Colonic mucosa (tissue), 4 donors: ENCODE measurements at places on chromosomes 2 and 18. TPM values are rescaled to one million over a fixed set of nuclear protein-coding genes. Genes with fewer than 3 reads are reported as not detected.
A peak's percentile ranks its signal among the peaks of the same experiment; 100 is the strongest.

Gene POTEI
- 0.10 TPM for total RNA-seq

GRCh38 chr18:38525039-38525438 lies 959.4 kb upstream of the CELF4 start:
- H3K4me1 ChIP-seq, result no peaks in the 10 kb centered on the region
- H3K27me3 ChIP-seq, result no peaks in the 10 kb centered on the region
- H3K4me3 ChIP-seq, result no peak overlapping the region
- DNase-seq, result no peak
- H3K36me3 ChIP-seq, result no peaks in the 10 kb centered on the region

DNA sequence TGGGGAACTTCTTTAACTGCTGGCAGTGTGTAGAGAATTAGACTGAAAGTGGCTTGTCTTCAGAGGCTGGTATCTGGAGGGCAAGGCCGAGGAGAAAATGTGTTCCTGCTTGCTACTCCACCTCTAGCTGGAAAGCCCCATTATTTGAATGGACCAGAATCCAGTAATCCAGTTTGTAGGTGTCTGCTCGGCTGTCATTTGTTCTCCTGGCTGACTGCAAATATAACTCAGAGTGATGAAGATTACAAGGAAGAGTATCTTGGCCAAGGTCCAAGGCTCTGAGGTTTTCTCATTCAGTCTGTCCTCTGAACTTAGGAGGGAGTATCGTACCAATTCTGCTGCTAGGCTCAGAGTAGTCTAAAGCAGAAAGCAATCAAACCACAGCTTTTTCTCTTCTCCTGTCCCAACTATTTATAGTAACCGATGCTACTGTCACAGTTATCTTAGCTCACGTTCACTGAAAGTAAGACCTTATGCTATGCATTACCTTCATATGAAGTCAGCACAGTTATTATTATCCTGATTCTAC lies 228.6 kb downstream of the SETBP1 start:
- no peaks in the 10 kb centered on the region for H3K36me3 ChIP-seq
- H3K27ac ChIP-seq, result no peak overlapping the region
- no peaks in the 10 kb centered on the region for H3K4me1 ChIP-seq
- H3K4me3 ChIP-seq, result no peak overlapping the region

DNA sequence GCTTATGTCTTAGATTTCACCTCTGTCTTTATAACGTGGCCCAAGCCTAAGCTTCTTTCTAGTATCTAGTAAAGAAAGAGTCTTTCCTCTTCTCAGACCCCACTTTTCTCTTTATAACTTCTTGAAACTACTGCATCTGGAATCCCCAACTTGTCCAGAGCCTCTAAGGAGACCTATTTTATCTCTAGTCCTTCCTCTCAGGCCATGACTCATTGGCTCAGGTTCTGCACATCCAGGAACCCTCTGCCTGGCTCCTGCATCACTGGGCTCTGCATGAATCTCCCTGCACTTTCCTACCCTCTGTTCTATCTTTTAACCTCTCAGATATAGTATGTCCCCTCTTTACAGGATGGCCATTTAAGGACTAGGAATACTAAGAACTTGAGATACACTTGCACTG lies 124.7 kb downstream of the DNAH6 start:
- H3K4me1 ChIP-seq, result no peaks in the 10 kb centered on the region
- H3K4me3 ChIP-seq, result no peak overlapping the region
- DNase-seq, result no peak
- H3K27ac ChIP-seq, result no peak overlapping the region

DNA sequence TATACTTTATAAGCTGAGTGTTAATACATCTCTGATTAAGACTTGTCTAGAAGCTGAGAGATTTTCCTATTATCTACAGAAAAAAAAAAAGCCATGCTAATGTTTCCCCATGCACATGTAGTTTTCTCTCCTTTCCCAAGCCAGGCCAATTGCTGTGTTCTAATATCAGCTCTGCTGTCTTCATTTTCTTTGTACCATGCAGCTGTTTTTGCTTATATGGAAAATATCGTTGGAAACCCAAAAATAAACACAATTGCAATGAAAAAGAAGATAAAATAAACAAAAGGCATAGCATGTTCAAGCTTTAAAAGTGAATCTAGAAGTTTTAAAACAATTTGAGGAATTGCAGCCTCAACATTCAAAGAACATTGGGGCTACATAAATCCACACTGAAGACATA lies 817.4 kb upstream of the ACVR2A start:
- no peaks in the 10 kb centered on the region for H3K4me1 ChIP-seq
- no peaks in the 10 kb centered on the region for H3K36me3 ChIP-seq
- no peak overlapping the region for H3K4me3 ChIP-seq
- no peaks in the 10 kb centered on the region for H3K27me3 ChIP-seq

GRCh38 chr2:238513346-238513745 lies 86.6 kb downstream of the ASB1 start:
- no peaks in the 10 kb centered on the region for H3K27me3 ChIP-seq
- H3K4me3 ChIP-seq, result no peak overlapping the region
- no peaks in the 10 kb centered on the region for H3K4me1 ChIP-seq
- H3K27ac ChIP-seq, result no peak overlapping the region

Gene CYP27A1
- 21.7 TPM for total RNA-seq

GRCh38 chr18:57353940-57354461 lies 1.6 kb downstream of the ST8SIA3 start:
- no peaks in the 10 kb centered on the region for H3K36me3 ChIP-seq
- peaks cover 13% of the 10 kb centered on the region for H3K27me3 ChIP-seq
- H3K27ac ChIP-seq, result no peak overlapping the region
- DNase-seq, result peak; percentile 23
- no peak overlapping the region for H3K4me3 ChIP-seq

Gene ADCYAP1
- total RNA-seq, result 0.48 TPM

DNA sequence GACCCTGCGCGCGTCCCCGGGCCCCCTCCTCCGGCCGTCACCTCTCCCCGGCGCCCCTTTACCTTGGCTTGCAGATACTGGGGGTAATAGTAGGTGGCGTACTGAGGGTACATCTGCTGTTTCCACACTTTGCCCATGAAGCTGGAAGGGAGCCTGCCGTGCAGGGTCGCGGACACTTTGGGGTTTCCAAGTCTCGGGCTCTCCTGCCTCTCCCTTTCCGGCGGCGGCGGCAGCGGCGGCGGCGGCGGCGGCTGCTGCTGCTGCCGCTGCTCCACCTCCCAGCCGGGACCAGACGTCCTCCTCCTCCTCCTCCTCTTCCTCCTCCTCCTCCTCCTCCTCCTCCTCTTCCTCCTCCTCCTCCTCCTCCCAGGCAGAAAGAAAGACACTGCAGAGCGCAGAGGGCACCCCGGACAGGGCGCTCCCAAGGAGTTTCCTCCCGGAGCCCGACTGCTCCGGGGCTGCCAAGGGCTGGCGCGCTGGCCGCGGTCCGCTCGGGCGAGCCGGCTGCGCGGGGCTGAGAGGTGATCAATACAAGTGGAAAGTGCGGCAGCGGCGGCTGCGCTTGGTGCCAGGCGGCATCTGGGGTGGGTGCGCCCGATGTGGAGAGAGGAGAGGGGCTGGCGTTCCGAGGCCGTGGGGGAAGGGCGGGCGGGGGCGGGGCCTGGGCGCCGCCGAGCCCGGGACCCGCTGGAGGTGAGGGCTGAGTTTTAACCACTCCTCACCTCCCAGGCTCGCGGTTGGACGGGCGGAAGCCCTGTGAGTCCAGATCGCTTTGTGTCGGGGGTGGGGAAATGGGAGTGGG lies at the start of gene RBMS1:
Gene RBMS1 (minus strand): TSS at position 581 of the 802 bp plus-strand sequence. CDS start 444 bp downstream, at position 137.
- DNase-seq, result peak; percentile 39
- peak within 1 kb of the TSS; percentile 78 for H3K27ac ChIP-seq
- no peaks in the 10 kb centered on the region for H3K4me1 ChIP-seq
- H3K27me3 ChIP-seq, result peaks cover 7% of the 10 kb centered on the region

DNA sequence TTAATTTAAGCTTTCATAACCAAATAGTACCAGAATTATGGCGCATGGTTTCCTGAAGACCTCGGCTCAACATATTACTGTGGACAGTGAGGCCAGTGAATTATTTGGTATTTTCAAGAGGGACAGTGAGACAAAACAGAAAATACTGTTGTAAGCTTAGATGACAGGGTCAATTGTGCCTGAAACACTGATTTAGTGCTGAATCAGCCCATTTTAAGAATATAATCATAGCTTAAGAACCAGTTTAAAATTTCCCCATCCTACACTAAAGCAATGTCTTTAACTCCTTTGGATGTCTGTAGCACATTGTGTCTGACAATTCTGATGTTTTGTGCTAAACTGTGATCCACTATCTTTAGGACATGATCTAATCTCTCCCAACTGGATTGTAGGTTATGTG lies 4.6 kb downstream of the ITGA6 start:
- peak overlapping the region; percentile 18 for H3K27ac ChIP-seq
- DNase-seq, result no peak
- H3K27me3 ChIP-seq, result no peaks in the 10 kb centered on the region
- no peaks in the 10 kb centered on the region for H3K36me3 ChIP-seq

Gene ASAP2
- total RNA-seq, result 61.7 TPM

DNA sequence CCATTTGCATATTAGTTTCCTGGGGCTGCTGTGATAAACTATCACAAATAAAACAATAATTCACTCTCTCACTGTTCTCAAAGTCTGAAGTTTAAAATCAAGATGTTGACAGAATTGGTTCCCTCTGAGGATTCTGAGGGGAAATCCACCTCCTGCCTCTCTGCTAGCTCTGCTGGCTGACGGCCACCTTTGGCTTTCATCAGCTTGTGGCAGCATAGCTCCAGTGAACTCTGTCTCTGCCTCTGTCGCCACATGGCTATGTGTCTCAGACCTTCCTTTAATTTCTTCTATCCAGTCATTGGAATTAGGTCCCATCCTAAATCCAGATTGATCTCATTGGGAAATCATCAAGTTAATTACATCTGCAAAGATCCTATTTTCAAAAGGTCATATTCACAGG lies 38.9 kb upstream of the TRIM43 start:
- H3K4me1 ChIP-seq, result no peaks in the 10 kb centered on the region
- no peaks in the 10 kb centered on the region for H3K27me3 ChIP-seq
- H3K27ac ChIP-seq, result no peak overlapping the region

- H3K4me3 ChIP-seq, result no peak overlapping the region
- no peak for DNase-seq
- H3K36me3 ChIP-seq, result no peaks in the 10 kb centered on the region
- H3K27ac ChIP-seq, result no peak overlapping the region
- no peaks in the 10 kb centered on the region for H3K4me1 ChIP-seq
Measured at GRCh38 chr2:67255933-67256615, 141.1 kb upstream of the ETAA1 start.

GRCh38 chr2:60741576-60741975 lies 14.5 kb upstream of the PAPOLG start:
- DNase-seq, result no peak
- H3K4me3 ChIP-seq, result no peak overlapping the region
- H3K27me3 ChIP-seq, result no peaks in the 10 kb centered on the region
- H3K4me1 ChIP-seq, result no peaks in the 10 kb centered on the region
- H3K27ac ChIP-seq, result no peak overlapping the region
- H3K36me3 ChIP-seq, result no peaks in the 10 kb centered on the region

Gene POMC
- total RNA-seq, result 0.53 TPM

DNA sequence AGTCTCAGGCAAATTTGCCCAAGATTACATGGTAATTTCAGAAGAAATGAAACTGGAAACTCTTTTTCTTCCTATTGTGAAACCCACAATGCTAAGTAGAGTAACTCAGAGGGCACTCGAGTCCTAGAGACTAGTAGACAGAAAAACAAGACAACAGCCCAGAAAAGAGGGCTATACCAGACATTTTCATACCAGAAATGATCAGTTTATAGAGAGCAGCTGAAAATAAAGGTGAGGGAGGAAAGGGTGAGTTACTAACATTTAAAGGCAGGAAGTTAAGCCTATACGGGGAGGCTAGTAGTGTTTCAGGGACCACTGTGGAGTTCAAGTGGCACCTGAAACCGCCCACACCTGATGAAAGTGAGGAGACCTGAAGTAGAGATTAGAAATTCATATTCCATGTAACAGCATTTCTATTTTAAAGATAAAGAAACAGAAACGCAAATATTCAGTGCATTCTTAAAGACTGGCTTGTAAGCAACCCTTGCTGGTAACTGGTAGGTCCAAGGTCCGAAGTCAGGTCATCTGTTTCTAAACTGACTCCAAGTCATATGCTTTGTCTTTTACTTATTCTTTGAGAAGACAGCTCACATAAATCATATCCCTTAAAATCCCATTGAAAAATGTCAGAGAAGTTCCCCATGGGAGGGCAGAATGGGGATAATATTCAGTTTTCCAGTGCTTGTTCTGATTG lies 145.1 kb upstream of the ITGB6 start:
- no peak overlapping the region for H3K4me3 ChIP-seq
- H3K4me1 ChIP-seq, result no peaks in the 10 kb centered on the region
- no peaks in the 10 kb centered on the region for H3K36me3 ChIP-seq
- no peak for DNase-seq

Gene LYG1
- total RNA-seq, result 1.1 TPM

Gene MAB21L4
- total RNA-seq, result 22.2 TPM

DNA sequence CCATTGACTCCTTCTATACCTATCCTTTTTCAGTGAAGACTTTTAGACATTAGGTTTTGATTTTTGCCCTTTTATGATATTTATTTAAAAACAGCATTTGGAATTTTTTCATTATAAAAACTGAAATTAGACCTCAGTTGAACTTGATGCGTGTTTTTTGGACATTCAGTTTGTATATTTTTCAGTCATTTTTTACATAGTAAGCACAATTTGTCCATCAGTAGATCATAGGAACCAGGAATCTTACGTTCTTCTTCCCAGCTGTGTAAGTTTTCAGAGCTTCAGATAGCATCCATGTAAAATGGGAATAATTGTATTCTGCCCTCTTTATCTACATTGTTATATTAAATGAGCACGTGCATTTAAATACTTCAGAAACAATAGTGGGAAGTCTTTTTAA lies 109.1 kb downstream of the WDSUB1 start:
- H3K4me1 ChIP-seq, result no peaks in the 10 kb centered on the region
- H3K4me3 ChIP-seq, result no peak overlapping the region
- peaks cover 3% of the 10 kb centered on the region for H3K36me3 ChIP-seq
- H3K27me3 ChIP-seq, result no peaks in the 10 kb centered on the region
- no peak overlapping the region for H3K27ac ChIP-seq
- no peak for DNase-seq

Gene ABCG8
- total RNA-seq, result 0.48 TPM

Gene FSIP2
- 5.9 TPM for total RNA-seq

DNA sequence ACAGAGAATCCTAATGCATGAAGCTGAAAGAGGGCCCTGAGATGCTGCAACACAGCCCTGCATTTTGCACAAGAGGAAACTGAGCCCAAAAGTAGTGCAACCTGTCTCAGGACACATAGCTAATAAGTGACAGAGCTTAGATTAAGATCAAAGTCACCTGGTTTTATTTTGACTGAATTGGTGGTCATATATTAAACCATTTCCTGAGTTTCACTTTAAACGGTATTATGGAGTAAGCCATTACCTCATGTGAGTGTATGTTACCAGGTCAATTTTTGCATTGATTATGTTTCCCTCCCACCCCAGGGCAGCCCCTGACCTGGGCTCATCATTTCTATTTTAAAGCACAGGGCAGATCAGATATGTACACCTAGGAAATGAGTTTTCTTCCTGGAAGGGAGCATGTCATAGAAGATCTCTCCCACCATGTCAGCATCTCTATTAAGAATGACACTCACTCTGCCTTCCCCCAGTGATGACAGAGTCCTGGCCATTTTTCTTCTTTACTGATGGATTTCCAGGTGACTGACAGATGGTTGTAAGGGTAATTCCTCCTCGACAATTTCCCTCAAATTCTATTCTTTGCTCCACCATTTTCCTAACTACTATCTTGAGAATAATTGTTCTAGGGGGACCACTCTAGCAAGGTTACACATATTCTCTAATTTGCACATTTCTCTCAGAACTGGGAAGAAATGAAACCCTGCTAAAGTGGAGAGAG lies 441.3 kb upstream of the SLC14A2 start:
- no peaks in the 10 kb centered on the region for H3K36me3 ChIP-seq
- H3K4me3 ChIP-seq, result no peak overlapping the region
- H3K27ac ChIP-seq, result no peak overlapping the region
- DNase-seq, result no peak
